ENCODE measurements at places on chromosomes 1 and 21.

- no peak for DNase-seq
Observed at GRCh38 chr1:192477630-192478029, 97.9 kb upstream of the RGS1 start.

GRCh38 chr1:51899022-51899421, 20.5 kb upstream of the NRDC start:
- DNase-seq = no peak

GRCh38 chr1:199403531-199404116, 623.9 kb upstream of the NR5A2 start:
- no peak for DNase-seq

- no peak for DNase-seq
Observed at GRCh38 chr1:47856996-47857395, 140.2 kb downstream of the TRABD2B start.

- DNase-seq = no peak
Observed at GRCh38 chr1:21659924-21660326, 9.2 kb downstream of the RAP1GAP start.

GRCh38 chr1:42956739-42957138, 1.9 kb downstream of the SLC2A1 start:
- DNase-seq = no peak

- no peak for DNase-seq
Observed at GRCh38 chr1:228905701-228906101, 170.4 kb downstream of the RHOU start.

- no peak for DNase-seq
Observed at GRCh38 chr1:2998503-2999100, 22.7 kb upstream of the ACTRT2 start.

DNA sequence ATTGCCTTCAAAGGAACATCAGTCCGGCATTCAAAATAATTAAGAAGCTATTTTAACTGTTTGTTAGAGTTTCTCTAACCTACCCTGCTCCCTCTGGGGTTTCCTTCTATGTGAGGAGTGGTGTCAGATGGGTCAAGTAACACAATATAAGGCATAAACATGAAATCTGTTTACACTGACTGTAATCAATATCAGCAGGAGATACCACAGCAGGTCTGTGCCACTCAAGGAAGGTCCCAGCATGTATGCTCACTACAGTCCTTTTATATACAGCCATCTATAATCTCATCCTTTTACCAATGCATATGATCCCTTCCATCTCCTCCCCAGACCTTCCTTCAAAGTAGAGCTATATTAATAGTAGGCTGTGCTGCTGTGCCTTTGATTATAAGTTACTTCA, 25.4 kb downstream of the EEIG2 start:
- no peak for DNase-seq

DNA sequence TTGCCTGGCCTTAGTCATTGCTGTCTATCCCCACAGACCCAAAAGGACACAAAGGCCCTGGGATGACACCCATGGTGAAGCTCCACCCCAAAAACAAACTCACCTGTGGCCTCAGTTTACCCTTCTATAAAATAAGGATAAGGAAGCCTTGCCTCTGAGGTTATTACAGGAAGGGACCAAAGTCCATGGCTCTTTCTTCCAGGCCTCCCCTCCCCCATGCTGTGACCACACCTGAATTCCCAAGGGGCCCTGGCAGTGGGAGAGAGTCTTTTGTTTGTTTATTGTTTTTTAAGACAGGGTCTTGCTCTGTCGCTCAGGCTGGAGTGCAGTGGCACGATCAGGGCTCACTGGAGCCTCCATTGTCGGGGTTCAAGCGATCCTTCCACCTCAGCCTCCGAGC, 10.5 kb upstream of the TNFRSF25 start:
- DNase-seq = no peak

- no peak for DNase-seq
Observed at GRCh38 chr1:58724483-58724882, 24.6 kb upstream of the MYSM1 start.

DNA sequence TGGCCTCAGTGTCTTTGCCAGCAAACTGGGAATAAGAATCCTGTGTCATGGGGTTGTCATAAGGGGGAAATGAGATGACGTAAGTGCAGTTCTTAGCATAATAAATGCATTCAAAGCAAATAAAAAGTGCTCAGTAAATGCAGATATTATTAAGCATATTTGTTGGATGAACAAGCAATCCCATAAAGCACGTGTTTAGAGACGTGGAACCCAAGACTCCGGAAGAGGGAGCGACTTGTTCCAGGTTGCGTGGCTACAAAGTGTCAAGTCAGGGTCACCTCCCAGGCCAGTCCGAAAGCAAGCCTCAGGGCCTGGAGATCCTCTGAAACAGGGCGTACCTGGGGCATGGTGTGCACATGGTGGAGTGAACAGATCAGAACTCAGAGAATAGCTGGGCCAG, 58.0 kb upstream of the LAPTM5 start:
- no peak for DNase-seq

- no peak for DNase-seq
Observed at GRCh38 chr1:184330875-184331274, 56.0 kb upstream of the C1orf21 start.

DNA sequence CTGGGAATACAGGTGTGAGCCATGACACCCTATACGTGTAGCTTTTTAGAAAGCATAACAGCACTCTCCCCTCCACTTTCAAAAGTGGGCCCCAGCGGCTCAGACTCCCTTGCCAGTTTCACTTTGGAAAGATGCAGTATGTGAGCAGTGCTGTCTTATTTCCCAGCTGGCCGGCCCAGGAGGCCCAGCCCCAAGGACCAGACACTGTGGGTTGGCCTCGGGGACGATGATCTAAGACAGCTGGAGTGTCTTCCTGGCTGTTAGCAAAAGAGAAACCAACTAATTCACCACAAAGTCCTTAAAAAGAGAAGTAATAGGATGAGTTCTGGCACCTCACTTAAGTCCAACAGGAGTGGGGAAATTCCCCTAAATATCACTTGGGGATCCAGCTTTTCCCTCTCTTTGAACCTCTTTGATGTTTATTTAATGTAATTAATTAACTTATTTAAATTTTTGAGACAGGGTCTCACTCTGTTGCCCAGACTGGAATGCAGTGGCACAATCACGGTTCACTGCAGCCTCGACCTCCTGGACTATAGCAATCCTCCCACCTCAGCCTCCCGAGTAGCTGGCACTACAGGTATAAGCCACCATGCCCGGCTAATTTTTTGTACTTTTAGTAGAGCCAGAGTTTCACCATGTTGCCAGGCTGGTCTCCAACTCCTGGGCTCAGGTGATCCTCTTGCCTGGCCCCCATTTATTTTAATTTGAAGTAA, 17.6 kb upstream of the CLIC4 start:
- no peak for DNase-seq

GRCh38 chr1:5822266-5822665, 170.0 kb downstream of the NPHP4 start:
- DNase-seq = no peak

DNA sequence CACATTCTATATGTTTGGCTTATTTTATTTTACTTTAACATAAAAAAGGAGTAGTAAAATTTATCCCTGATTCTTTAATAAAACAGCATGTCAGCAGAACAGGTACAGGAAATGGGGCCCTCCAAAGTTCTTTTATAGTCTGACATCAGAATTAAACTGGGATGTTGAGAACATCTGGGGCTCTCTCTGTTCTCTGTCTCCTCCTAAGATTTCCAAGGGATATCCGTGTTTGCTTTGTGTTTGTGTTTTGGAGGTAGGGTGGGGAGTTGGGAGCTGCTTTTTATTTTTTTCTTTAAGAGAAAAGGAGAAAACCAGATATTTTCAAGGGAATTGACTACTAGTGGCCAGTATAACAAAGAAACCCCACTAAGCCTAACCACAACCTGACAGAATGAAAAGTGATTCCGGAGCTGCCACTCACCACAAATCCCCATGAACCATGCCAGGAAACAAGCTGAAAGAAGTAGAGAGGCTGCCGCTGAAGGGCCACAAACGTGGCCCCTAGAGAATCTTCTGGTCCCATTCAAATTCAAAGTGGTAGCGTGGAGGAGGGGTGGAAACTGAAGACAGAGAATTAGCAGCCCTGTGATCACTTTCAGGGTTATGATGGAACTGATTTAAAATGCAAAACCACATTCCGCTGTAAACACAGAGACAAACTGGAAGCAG, 369.6 kb upstream of the ADGRL2 start:
- DNase-seq = no peak

DNA sequence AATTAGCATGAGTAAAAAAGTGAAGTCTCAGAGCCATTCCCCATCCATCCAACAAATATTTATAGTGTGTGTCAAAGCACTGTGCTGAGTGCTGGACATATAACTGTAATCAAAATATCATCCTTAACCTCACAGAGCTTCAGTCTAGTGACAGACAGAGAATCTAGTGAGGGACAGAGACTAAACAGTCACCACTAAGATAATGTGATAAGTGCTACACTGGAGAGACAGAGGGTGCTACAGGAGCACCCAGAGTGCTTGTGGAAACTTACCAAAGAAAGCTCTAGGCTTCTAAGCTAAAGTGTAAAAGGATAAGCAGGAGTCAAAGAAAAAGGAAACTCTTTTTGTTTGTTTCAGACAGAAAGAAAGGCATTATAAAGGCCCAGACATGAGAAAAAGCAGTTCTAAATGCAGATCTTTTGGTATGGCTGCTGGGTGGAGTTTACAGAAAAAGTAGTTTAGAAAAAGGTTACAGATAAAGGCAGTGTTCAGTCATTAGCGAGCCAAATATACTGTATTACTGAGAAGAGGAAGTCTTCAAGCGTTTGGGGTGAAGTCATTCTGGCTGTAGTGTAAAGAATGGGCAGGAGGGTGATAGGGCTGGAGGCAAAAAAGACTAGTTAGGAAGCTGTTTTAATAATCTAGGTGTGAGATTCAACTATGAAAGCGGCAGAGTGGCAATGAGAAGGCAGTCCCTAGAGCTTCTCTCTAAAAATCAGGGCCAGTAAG, 83.8 kb downstream of the SCMH1 start:
- no peak for DNase-seq

DNA sequence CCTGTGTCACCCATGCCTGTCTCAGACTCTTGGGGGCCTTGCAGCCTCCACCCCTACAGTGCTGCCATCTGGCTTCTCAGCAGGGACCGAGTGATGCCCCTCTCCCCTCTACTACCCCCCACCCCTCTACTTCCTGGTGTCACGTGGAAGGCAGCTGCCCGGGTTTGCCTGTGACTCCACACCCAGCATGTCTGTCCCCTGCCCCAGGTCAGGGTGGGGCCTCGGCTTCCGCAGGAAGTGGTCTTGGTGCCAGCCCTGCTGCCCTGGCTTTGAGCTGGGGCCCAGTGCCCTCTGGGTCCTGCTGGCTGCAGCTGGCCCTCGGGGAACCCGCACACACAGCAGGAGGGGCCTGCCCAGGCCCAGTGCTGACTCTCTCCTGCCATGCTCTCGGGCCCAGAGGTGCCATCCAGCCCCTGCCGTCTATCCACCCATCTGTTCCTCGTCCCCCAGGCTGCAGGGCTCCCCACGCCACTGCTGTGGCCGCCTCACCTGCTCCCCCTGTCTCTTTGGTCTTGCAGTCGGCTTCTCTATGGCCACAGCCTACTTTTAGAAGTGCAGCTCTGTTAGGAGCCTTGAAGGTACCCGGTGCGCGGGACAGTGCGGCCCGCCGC, 24.0 kb downstream of the PLCH2 start:
- DNase-seq = no peak

GRCh38 chr1:6911021-6911941, 126.0 kb downstream of the CAMTA1 start:
- no peak for DNase-seq

DNA sequence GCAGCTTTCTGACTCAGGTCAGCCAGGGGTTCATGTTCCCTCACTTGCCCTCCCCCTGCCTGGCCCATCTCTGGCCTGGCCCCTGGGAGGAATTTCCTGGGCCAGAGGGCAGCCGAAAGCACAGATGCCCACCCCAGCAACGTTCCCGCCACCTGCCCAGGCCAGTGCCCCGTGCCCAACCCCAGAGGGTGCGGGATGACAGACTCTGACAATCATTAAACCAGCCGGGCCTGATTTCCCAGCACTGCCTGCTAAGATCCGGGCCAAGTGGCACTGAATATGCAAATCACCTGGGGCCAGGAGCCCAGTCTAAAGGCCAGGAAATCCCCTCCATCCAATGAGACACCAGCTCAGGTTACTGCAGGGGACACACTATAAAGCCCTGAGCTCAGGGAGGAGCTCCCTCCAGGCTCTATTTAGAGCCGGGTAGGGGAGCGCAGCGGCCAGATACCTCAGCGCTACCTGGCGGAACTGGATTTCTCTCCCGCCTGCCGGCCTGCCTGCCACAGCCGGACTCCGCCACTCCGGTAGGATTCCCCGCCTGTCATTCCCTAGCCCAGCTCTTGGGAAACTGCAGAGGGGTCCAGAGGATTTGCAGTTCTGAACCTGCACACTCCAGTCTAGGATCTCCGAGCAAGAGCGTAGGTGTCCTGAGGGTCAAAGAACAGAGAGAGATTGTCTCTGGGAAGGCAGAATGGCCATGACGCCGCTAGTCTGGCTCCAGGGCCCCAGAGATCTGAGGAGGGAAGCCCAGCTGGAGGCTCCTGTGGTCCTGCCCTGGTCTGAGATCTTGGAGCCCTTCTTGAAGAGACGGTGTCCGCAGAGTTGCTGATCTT, at the start of gene ELF3:
TSS of gene ELF3 (plus strand) at position 408 of the 836 bp plus-strand sequence. CDS start 550 bp downstream, outside the sequence.
- DNase-seq = no peak

- no peak for DNase-seq
Observed at GRCh38 chr1:1203561-1204424, 2.6 kb downstream of the TNFRSF18 start.

- DNase-seq = no peak
Observed at GRCh38 chr21:27164208-27165177, 197.6 kb upstream of the ADAMTS5 start.

GRCh38 chr1:42311138-42311537, 23.9 kb downstream of the FOXJ3 start:
- no peak for DNase-seq

GRCh38 chr21:23130308-23130707, 2132.1 kb downstream of the NCAM2 start:
- no peak for DNase-seq

DNA sequence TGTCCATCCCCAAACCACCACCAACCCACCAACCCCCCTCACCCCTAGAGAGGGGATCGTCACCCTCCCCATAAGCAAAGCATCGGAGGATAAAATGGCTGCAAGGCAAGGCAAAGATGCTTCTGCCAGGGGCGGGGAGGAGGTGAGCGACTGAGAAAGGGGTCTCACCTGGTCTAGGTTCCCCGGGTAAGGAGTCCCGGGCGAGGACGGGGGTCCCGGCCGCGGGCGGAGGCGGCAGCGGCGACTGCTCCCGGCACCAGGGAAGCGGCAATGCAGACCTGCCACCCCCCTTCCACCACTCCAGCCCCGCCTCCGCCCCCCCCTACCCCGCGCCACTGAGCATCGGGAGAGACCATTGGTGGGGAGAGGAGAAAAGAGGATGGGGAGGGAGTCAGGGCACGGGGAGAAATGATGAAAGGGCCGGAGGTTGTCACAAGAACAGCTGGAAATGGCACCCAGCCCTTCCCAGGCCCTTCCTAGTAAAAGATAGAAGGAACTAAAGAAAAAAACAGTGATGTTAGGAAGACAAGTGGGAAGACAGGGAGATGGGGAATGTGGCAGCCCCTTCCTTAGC, at the start of gene SV2A:
TSS of gene SV2A (minus strand) at position 274 of the 574 bp plus-strand sequence. CDS start 4,004 bp downstream, outside the sequence.
- DNase-seq = peak; percentile 23

DNA sequence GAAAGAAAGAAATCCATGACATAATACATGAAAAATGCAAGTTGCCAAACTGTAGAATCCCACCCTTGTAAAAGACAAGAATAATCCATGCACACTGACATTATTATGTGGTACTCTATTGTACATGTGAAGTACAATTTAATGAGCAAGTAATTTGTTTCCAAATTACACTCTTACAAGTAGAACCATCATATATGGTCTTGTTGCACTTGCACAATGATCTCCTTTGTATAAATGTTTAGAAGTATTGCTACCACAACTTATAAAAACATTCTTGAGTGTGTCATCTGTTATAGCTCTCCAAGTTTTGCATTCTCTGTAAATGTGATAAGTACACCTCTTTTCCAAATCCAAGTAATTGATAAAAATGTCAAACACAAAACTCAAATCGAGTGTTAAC, 29.1 kb upstream of the ZNF281 start:
- DNase-seq = no peak
